ENCODE measurements at places on chromosomes 5 and 9. TPM values are rescaled to one million over a fixed set of nuclear protein-coding genes. Genes with fewer than 3 reads are reported as not detected.

- peaks cover 23% of the 10 kb centered on the region for H3K36me3 ChIP-seq
- H3K27me3 ChIP-seq, result no peaks in the 10 kb centered on the region
- no peak overlapping the region for H3K4me3 ChIP-seq
- H3K27ac ChIP-seq, result no peak overlapping the region
- DNase-seq, result no peak
Measured at GRCh38 chr9:18791074-18791473, 241.9 kb downstream of the SAXO1 start.

The NRARP gene
- 7.3 TPM for total RNA-seq

The SLC28A3 gene
- total RNA-seq, result 0.29 TPM

The ALDOB gene
- total RNA-seq, result not detected

DNA sequence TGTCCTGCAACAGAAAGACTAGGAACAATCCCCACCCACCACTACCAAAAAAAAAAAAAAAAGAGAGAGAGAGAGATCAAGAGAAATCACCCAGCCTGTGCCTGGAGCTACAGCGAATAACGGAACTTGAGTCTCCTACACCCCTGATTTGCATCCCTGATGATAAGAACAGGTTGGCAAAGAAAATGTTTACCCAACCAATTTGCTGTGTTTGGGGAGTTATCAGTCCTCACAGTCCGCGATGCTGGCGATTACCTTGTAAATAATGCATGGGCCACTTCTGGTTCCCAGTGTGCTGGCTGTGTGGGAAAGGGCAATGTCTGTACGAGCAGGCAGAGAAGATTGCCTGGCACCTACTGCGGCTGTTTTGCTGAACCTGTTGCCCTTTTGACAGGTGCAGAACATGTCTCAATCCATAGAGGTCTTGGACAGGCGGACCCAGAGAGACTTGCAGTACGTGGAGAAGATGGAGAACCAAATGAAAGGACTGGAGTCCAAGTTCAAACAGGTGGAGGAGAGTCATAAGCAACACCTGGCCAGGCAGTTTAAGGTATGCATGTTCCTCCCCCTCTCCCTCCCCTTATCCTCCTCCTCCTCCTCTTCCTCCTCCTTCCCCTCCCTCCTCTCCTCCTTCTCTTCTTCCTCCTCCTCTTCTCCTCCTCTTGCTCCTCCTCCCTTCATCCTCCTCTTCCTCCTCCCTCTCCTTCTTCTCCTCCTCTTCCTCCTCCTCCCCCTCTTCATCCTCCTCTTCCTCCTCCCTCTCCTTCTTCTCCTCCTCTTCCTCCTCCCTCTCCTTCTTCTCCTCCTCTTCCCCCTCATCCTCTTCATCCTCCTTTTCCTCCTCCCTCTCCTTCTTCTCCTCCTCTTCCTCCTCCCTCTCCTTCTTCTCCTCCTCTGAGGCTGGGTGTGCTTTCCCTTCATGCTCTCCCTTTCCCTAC is 8.3 kb downstream of the OLFM1 start:
- no peaks in the 10 kb centered on the region for H3K36me3 ChIP-seq
- no peak for DNase-seq
- H3K4me3 ChIP-seq, result no peak overlapping the region
- H3K27ac ChIP-seq, result no peak overlapping the region

The CSNK1G3 gene
- 59.4 TPM for total RNA-seq

The NR2F1-AS1 gene
- total RNA-seq, result 7.3 TPM

GRCh38 chr9:8652255-8652654 is 852.7 kb upstream of the DMAC1 start:
- no peaks in the 10 kb centered on the region for H3K27me3 ChIP-seq
- no peak overlapping the region for H3K27ac ChIP-seq
- H3K4me3 ChIP-seq, result no peak overlapping the region
- DNase-seq, result no peak
- no peaks in the 10 kb centered on the region for H3K36me3 ChIP-seq
